ENCODE measurements at places on chromosomes 16 and 17. TPM values are rescaled to one million over a fixed set of nuclear protein-coding genes. Genes with fewer than 3 reads are reported as not detected.

DNA sequence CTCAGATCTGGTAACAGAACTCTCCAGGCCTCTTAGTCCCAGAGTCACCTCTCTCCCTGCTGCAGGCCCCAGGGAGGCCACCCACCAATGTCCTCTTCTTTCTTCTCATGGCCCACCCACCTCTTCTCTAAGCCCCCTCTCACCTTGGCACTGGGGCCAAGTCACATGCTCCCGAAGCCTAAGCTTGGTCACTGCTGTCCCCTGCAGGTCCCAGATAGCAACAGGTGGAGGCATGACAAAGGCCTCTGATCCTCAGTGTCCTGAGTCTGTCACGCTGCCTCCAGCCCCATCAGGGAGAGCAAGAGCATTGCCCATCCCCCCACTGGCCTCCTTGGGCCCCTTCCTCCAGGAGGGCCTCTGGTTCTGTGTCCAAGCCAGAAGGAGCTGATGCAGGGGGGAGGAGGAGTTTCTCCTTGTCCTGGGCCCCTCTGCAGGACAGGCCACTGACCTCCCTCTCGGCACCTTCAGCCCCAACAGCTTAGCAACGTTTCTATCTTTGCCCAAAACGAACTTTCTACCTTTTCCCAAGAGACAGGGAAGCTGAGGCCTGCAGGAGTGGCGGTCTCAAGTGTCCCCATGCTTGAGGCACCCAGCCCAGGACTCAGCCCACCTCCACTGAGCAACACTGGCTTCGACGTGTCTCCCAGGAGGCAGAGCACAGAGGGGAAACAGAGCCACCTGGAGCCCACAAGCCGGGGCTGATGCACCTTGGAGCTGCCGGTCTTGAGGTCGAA, 8.6 kb downstream of the P2RX1 start:
- DNase-seq: no peak

GRCh38 chr17:71634376-71634775, 486.4 kb upstream of the SOX9 start:
- DNase-seq: no peak

DNA sequence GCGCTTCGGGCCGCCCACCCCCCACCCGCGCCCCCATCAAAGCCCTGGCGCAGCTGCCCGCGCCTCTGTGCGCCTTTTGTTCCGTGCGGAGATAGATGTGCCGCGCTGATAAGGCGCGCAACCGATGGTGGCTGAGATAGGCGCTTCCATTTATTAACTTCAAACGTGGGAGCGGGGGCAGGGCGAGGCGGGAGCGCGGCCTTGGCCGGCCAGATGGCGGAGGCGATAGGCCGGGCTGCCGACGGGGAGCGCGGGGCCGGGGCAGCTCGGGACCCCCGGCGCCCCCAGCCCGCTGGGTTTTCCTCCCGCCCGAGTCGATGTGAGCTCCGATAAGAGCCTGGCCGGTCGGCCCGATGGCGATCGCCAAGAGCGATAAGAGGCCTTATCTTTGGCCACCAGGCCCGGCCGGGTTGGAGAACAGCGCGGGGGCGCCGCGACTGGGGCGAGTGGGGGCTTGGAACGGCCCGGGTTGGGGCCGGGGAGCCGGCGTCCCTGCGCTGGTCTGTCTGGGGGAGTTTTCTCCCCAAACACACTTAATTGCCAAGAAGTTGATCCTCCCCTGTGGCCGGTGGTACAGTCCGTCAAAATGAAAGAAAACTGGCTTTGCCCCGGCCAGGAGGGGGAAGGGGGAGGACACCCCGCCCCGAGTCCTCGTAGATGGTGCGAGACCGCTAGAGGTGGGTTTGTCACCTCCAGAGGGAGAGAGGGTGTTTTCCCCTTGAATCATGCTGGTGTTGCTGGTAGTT, 2.7 kb downstream of the ZFPM1 start:
- DNase-seq: no peak

DNA sequence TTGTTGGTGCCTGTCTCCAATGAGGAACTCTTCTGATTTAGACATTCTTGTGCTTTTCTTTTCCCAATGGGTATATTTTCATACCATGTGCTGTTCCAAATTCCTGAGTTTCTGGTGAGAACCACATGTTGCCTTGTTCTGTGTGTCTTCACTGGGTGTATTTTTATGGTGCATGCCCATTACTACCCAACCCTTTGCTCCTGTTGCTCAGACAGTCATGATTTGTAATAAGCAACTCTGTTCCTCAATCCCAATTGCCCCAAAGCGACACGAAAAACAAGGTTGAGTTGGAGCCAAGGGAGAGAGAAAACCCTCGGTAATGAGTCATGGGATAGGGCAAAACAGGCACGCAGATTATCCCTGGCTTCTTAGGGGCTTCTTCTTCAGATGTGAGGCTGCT, 101.8 kb downstream of the ABCA8 start:
- no peak for DNase-seq

DNA sequence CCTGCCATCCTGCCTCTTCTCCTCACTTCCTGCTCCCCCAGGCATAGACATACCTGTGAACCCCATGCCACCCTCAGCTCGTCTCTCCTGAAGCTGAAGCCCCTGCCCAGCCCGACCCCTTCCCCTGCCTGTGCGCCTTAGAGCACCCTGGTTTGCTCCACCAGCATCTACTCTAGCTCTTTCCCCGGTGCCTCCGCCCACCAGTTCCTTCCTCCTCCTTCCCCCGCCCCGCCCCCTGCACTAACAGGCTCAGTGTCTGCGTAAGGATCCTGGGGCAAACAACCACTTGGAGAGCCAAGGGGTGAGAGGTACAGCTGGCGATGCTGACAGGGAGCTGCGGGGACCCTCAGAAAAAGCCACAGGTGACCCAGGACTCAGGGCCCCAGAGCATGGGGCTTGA, 1.9 kb downstream of the GPR142 start:
- DNase-seq: no peak

The GOSR2 gene
- 87.1 TPM for polyA plus RNA-seq
